SK-MEL-5 (cell line): ENCODE measurements at places on chromosomes 6 and 20.

DNA sequence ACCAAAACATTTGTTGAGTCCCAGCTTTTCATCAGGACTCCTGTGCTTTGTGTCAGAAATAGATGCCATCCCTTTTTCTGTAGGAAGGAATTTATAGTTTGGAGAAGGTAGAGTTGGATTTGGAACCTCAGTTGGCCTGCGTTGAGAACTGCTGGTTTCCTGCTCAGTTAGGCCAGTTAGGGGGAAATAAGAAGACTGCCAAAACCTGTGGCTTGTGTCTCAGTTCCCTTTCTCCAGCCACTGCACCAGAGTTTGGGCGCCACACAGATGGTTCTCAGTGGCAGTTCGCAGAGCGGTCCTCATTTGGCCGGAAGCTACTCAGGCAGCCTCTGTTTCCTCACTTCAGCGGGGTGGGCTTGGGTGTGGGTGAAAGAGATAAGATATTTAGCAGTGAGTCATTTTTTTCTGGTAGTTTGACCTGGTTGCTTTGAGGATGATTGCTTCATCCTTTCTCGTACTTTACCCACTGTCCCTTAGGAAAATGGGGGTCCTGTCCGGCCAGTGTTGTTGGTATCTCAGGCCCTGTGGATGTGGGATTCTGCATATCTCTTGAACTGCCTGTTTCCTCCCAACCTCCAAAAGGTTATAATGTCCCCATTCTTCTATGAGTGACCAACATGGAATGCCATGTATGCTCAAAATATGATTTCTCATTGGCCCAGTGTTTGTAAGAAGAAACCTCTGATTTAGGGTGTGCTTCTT is 53.7 kb downstream of the JARID2 start:
- DNase-seq: peak; percentile 31

DNA sequence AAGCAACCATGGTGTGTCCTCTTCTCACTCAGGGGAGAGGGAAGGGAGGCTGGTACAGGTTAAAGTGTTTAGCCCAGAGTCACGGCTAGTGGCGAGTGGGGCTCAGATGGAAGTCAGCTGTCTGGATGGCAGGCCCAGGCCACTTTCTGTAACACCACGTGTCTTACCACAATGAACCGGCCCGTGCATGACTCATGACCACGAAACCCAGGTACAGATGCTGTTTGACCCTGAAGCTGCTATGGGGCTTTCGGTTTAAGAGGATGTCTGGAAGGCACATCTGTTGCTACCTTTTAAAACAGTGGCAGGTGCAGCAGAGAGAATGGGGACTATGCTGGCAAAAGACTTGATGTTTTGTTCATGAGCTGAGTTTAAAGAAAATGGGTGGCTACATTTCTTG is 36.5 kb upstream of the MPC1 start:
- DNase-seq: no peak

DNA sequence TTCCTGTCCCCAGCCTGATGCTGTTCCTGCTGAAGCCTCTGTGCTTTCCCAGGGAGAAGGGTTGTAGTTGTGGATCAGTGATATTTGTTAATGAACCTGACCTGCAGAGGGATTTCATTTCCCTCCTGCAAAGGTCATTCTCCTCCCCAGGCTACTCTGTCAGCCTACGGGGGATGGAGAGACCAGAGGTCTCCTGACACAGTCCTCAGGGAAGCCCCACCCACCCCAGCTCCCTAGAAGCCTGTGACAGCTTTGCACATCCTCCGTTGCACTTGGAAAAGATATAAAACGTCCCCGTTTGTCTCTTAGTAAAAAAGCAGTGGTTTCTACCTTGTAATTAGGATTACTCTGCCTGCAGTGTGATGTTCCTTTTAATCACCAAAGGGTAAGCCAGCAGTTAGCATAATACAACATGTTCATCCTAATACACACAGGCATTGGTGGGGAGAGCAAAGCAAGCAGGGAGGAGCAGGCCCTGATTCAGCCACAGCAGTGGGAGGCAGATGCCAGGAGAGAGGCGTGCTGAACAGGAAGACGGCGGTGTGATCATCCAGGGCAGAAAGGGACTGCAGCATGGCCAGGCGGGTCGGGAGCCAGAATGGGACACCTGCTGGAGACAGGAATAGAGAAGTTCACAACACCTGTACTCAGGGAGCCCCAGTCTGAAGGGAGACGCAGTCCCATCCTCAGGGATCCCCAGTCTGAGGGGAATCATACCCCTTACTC is 293.5 kb downstream of the LRFN2 start:
- no peak for DNase-seq

DNA sequence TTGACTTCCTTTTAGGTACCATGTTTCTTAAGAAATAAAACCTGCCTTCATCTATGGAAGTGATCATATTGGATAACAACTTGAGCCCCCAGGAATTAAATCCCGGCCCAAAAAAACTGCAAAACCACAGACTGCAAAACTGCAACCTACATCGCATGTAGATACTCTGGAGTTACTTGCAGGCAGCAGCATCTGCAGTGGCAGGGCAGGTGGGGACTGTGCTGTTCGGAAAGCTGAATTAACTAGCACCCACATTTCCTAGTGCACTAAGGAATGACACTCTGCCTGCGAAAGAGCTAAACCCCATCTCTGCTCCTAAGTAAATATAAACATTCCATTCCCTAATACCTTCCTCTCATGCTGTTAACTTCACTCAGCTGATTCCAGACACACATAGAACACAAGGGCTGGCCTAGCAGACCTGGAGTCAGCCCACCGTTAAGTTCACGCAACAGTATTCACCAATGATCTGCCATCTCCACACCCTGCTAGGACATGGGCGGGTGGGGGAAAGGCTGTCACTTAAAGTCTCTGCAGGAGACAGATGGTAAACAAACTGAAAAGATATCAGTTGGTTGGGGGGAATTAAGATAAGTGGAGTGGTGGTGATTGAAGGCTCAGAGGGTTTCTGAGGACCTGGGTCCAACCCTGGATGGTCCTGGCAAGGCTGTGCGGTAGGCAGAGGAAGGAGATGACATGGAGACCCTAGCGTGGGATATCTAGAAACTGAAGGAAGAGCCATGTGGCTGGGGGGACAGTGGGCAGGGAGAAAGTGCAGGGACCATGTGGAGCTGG is 128.4 kb downstream of the SYCP2 start:
- no peak for DNase-seq

DNA sequence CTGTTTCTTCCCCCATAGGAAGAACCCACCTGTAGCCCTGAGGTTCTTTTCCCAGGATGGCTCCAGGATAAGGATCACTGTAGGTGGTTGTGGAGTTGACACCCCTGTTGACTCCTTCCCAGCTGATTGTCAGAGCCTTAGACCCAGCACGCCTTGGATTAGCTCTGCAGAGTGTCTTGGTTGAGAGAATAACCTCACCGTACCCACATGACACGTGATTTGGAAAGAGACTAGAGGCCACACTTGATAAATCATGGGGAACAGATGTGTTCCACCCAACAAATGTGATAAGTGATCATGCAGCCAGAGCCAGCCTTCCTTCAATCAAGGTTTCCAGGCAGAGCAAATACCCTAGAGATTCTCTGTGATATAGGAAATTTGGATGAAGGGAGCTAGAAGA is 12.2 kb downstream of the BTN3A1 start:
- no peak for DNase-seq

DNA sequence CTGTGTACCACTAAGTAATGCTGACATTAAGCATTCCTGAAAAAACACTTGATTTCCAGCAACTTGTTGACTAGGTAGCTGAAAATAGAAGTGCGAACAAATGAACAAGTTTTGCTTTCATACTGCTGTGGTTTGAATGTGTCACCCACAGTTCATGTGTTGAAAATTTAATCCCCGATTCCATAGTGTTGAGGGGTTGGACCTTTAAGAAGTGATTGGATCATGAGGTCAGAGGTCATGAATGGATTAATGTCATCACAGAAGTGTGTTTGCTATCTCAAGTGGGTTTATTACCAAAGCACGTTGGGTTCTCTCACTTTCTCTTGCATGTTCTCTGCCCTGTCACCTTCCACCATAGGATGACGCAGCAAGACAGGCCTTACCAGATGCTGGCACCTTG is 568.5 kb downstream of the UTRN start:
- no peak for DNase-seq

- DNase-seq: no peak
These were observed 80.2 kb downstream of the ANKEF1 start for GRCh38 chr20:10115021-10115420.
